ENCODE measurements at places on chromosomes 1 and 21. TPM values are rescaled to one million over a fixed set of nuclear protein-coding genes. Genes with fewer than 3 reads are reported as not detected.

GRCh38 chr1:180971273-180971997, 51.2 kb downstream of the STX6 start:
- no peak for DNase-seq

The SELENBP1 gene
- 36.9 TPM for total RNA-seq

The ANKRD13C gene
- 34.4 TPM for total RNA-seq

The MMEL1 gene
- 1.3 TPM for total RNA-seq

GRCh38 chr1:7295946-7296345, 475.1 kb upstream of the VAMP3 start:
- no peak for DNase-seq

- DNase-seq = no peak
Observed at GRCh38 chr1:47491341-47491753, 53.5 kb downstream of the FOXD2 start.

- no peak for DNase-seq
Observed at GRCh38 chr1:66154394-66154793, 361.7 kb downstream of the PDE4B start.

DNA sequence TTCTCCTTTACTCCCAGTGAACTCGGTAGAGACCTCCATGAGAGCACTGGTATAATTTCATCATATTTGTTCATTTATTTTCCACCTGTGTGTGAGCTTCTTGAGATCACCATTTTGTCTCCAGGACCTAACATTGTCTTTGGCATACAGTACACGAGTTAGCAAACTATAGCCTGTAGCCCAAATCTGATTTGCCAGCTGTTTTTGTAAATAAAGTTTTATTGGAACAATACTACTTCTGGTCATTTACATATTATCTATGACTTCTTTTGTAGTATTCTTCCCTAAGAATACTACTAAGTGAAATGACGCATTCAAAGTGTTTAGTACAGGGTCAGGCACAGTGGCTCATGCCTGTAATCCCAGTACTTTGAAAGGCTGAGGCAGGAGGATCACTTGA, 449.5 kb downstream of the PLPP3 start:
- no peak for DNase-seq

The CD2 gene
- not detected for total RNA-seq

The RSPO1 gene
- total RNA-seq = 0.14 TPM

DNA sequence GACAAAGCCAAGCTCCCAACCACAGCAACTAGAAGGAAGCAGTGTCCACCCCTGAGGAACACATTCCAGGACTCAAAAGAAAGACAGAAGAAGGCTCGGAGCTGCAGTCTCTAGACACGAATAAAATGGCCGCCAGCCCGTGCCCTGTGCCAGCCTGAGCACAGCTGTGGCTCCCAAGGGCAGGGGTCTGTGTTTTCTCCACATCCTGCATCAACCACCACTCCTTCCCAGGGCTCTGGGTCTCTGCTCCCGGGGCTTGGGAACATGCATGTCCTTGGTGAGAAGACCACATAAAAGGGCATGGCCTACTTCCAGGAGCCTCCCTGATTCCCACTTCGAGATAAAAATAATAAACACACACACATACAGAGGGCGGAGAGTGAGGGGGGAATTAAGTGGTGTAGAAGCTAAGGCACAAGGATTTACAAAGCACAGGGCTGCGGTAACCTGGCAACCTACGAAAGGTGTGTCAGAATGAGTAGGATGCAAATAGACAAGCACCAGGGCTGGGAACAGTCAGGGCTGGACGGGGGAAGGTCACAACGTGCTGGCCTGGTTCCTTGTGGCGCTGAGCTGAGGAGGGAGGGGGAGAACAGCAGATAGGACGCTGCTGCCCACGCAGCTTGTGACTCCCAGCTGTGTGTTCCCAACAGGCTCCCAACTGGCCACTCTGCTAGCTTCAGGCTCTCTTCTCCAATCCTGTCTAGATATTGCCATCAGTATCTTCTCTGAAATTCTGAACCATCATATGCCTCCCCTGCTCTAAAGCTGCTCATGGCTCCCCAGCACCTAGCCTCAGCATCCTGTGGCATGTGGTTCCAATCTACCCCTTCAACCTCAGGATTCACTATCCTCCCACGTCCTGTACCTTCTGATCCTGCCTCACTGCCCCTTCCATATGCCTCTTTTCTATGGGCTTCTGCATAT, 72.5 kb downstream of the CD34 start:
- no peak for DNase-seq

DNA sequence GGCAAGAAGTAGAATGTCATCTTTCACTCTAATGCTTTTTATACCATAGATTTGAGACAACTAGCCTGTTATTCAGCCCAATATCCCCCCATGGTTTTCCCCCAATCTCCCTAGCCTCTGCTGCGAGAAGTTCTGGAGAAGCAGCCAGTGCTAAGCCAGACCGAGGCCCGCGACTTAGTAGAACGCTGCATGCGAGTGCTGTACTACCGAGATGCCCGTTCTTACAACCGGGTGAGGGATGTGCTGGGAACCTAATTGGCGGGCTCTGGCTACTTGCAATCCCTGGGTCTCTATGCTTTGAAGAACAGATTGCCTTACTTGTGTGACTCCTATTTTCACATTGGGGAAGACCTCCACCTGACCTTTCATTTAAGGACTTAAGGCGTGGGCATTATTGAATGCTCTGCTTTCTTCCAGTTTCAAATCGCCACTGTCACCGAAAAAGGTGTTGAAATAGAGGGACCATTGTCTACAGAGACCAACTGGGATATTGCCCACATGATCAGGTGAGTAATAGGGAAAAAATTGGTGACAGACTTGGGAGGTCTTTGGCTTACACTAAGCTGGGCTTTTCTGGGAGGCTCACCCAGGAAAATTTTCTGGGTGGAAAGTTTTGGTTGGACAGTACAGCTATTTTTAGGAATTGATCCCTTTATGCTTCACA, 1.9 kb downstream of the PSMB4 start:
- no peak for DNase-seq

The KRTAP6-1 gene
- not detected for total RNA-seq

- DNase-seq = no peak
Observed at GRCh38 chr1:216183454-216183853, 239.8 kb downstream of the USH2A start.

DNA sequence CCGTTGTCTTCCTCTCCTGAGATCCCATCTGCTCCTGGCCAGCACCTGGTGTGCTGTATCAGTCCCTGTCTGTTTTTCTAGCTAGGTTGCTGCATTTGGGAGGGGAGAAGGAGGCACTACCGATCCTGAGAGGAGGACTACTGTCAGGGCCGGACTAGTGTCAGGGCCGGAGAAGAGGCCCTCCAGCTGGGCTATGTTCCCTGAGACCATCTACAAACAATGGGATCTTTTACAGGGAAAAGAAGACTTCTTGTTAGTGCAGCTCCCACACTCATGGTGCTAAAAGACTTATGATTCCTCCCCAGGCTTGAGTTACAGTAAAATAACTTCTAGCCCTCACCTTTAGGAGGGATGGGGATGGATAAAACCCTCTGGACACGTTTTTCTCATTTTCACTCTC, 141.0 kb upstream of the TNR start:
- no peak for DNase-seq

- DNase-seq = no peak
Observed at GRCh38 chr1:169390303-169390702, 22.3 kb downstream of the BLZF1 start.

The RPL22 gene
- total RNA-seq = 237 TPM

- no peak for DNase-seq
Observed at GRCh38 chr1:167983797-167984420, 47.0 kb upstream of the MPC2 start.

The RNU1-3 gene
- under 0.01 TPM for total RNA-seq

DNA sequence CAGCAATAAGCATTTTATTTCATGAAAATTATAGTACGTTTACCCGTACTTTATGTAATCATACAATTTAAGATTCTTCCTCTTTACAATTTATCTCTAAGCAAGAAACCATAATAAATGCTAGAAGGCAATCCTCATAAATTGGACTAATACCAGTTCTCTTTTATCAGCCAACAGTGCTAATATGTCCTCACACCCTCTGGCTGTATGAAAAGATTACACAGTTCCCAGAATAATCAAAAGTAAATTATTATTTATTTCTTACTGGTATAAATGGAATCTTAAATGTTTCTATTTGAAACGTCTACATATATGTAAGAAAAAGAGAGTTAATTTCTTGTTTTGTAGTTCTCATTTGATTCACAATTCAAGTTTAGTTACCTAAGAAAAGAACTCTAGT, 3.1 kb upstream of the CDKN2C start:
- DNase-seq = no peak

DNA sequence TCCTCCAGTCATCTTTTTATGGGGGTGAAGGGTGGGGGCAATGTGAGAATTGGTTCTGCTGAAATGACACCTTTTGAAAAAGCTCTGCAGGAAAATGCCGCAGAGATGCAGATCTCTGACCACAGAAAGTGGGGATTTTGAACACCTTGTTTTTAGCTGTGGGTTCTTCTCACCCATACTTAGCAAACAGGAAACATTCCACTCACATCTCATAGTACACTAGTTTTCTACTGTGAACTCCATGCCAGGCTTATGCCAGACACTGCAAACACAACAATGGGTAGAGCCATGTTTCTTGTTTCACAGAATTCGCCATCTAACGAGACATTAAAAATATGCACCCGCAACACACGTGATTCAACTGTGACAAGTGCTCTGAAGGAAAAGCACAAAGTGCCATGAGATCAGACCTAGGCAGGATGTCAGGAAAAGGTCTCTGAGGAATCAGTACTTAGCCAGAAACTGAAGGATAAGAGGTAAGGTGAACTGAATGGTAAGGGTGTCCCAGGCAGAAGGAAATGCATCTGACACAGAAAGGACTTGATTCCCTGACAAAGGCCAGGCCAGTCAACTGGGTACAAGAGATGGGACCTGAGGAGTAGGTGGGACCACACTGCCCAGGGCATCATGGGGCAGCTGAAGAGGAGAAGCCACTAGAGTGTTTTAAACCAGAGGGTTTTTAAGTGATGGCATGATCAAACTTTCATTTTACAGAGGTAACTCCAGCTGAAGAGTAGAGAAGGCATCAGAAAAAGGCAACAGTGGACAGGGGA, 83.8 kb upstream of the JAK1 start:
- DNase-seq = no peak

The CADM3 gene
- total RNA-seq = 4.1 TPM

GRCh38 chr1:170593173-170594011, 61.4 kb downstream of the GORAB start:
- no peak for DNase-seq

- DNase-seq = peak; percentile 83
Observed at GRCh38 chr1:27391511-27392095, 819 bp upstream of the GPR3 start.

- no peak for DNase-seq
Observed at GRCh38 chr1:54738244-54738643, 22.6 kb downstream of the TTC4 start.

The MKNK1 gene
- 34.7 TPM for total RNA-seq

The IFNLR1 gene
- total RNA-seq = 4.8 TPM

- no peak for DNase-seq
Observed at GRCh38 chr1:87182611-87183010, 146.1 kb upstream of the LMO4 start.

DNA sequence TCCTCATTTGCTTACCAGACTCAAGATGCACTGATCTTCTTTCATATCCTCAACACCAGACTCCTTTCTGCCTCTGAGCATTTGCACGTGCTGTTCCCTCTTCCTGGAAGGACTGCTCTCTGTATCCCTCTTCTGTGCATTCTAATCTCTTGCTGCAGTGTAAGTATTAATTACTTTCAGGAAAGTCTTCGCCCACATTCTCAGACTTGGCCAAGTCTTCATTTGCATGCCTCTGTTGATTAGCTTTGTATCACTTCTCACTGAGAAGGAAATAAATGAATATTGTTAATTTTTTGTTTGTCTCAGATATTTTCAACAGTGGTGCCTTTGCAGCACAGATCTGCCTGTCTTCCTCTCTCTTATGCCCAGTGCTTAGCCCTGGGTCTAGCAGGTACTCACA, 50.3 kb upstream of the RAB3GAP2 start:
- no peak for DNase-seq

DNA sequence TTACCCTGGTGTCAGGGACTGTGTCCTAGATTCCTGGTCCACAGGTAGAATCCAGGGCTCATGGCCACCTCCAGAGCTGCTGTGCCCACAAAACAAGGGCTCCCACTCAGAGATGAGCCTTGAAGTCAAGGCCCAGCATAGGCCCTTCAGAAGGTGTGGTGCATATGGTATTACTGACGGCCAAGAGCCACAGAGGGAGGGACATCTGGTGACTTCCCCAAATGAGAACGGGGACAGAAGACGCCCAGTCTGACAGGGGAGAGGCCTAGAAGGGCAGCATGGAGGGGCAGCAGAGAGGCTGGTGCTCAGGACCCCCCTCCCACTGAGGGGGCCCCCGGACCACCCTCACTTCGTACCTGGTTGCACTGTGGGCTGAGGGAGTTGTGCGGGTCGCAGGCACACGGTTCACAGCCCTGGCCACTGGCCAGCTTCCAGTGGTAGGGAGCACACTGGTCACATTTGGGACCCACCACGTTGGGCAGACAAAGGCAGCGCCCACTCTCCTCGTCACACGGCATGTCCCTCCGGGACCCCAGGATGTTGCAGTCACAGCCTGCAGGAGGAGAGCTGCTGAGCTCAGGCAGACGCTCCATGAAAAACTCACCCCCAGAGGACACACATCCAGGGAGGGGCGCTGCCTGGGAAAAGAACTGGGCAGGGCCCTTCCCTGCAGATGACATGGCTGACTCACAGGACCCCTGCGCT, 25.0 kb downstream of the LAMB3 start:
- no peak for DNase-seq

The CA6 gene
- not detected for total RNA-seq

The OR2AK2 gene
- total RNA-seq = not detected

GRCh38 chr1:109609881-109610280, 9.5 kb downstream of the GNAT2 start:
- DNase-seq = no peak

GRCh38 chr1:202201266-202201665, 7.7 kb downstream of the LGR6 start:
- no peak for DNase-seq

- DNase-seq = no peak
Observed at GRCh38 chr1:22376976-22377375, 74.7 kb upstream of the ZBTB40 start.

DNA sequence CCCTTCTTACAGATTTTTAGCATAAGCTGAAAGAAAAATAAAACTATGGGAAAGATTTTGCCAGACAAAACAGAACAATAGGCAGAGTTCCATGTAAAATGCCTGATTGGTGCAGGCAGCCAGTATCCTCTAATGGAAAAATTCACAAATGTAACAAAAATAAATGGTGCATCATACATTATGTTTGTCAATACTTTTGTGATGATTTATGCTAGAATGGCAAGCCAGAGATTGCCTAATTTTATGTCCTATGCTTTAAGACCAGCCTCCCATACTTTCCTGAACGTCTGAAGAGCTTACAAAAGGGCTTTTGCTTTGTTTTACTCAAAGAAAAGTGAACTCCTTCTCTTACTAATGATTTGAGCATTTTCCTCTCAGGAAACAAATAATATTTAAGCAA, 81.5 kb upstream of the KCNJ15 start:
- DNase-seq = no peak
